PC-9 (cell line): ENCODE measurements at places on chromosomes 16 and 17.

DNA sequence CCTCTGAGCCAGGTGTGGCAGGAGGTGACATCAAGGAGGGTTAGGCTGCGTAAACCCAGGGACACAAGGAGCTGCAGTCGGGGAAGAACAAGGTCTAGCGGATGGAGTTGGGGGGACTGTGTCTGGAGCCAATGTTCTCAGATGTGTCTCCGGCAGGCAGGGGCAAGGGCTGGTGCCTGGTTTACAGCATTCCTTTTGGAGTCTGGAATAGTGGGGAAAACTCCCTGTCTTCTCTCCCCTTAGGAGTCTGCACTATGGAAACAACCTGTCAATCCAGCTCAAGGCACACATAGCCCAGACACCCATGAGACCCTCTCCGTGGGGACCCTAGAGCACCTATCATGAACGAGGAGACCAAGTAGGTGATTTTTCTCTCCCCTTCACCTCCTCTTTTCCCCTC, 27.5 kb downstream of the NLRC5 start:
- no peak for DNase-seq

- DNase-seq: no peak
Observed at GRCh38 chr16:49292413-49292812, 10.8 kb upstream of the CBLN1 start.

DNA sequence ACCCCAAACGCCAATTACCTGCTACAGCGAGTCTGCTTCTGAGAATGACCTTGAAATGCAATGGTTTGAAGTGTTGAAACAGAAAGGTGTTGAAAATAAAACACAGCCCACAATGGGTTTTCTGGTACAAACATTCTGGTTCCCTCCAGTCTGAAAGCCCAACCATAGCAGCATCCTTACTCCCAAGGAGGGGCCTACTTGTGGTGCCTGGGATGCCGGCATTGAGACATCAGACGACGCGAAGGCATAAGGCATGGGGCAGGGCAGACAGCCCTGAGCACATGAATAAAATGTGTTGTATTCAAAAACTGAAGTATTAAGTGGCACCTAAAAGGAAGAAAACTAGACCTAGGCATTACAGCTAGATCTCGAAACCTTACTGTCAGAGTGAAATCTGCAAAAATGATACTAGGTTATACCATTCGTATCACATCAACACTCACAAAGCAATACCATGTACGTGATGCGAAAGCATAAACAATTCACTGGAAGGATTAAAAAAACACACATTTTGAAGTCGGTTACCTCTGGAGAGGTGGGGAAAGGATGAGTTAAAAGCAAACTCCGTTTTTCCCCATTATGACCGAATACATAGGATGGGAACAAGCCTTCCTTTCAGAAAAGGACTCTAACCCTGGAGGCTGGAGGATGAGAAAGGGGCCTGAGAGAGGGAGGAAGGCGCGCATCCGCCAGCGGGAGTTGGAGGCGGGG, 702 bp downstream of the NUDT21 start:
- no peak for DNase-seq

DNA sequence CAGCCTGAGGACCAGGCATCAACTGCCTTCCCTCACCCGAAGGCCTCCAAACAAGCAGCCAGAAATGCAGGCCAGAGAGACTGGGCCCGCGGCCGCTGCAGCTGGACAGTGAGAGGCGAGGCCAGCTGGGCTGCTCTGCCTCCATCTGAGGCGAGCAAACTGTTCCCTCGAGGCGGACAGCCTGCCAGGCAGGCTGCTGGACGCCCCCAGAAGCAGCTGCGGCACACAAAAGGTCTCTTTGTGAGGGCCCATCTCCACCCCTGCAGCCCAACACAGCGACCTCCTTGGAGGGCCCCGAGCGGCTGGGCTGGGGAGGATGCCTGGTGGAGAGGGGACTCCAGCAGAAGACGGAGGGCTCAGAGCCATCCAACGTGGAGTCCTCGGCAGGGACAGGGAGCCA, 4.7 kb downstream of the CORO7 start:
- DNase-seq: no peak

DNA sequence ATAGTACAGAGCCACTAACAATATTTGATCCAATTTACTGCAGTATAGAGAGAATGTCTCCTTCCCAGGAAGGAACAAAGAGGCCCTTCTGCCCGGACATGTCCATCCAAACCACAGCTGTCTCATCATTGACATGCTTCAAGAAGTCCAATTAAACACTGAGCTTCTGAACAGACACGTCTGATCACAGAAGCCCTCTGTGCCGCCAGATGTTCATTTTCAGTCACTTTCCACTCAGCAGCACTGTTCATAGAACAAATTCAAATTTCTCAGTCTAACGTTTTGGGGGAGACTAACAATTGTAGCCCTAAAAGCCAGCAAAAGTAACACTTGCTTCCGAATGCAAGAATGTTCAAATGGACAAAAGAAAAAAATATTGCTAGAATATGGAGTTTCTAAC, 15.3 kb downstream of the ZC3H7A start:
- DNase-seq: no peak

DNA sequence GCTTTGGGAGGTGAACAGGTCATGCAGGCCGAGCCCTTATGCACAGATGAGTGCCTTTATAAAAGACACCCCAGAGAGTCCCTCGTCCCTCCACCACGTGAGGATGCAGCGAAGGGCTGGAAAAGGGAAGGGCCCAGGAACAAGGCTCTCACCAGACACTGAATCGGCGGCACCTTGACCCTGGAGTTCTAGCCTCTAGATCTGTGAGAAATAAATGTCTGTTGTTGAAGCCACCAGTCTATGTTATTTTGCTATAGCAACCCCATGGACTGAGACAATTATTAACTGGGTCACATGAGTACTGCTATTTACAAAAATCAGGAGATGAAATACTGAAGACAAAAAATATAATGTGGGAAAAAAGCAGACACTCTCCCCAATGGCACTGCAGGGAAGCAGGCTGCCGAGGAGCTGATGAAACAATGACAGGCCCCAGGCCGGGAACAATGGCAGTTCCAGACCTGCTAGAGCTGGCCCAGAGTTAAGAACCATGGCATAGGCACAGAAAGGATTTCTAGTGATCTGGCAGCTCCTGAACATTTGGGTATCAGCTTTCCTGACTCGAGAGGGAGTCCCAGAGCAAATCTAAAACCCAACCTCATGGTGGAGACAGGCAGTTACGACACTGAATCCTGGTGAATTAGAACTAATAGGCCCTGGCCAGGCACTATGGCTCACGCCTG, 17.8 kb upstream of the GGA2 start:
- DNase-seq: no peak

- DNase-seq: no peak
Observed at GRCh38 chr17:16931318-16932060, 40.4 kb downstream of the TNFRSF13B start.

- DNase-seq: no peak
Observed at GRCh38 chr16:76335180-76335974, 58.2 kb downstream of the CNTNAP4 start.

DNA sequence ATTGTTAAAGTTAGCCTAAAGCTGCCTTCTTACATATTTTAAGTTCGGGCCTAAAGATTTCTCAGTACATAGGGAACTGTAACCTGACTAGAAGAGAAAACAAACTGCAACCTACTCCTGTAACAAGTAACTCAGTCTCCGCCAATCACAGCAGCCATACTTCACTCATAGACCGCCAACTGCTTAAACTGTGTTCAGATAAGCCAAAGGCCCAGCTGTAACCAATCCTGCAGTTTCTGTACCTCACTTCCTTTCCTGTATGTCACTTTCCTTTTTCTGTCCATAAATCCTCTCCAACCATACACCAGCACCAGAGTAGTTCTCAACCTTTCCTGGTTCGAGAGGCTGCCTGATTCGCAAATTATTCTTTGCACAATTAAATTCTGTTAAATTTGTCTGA, 41.5 kb downstream of the GLG1 start:
- no peak for DNase-seq

GRCh38 chr17:19404264-19404663, 6.8 kb upstream of the RNF112 start:
- no peak for DNase-seq

GRCh38 chr16:57028086-57028485, 38.7 kb downstream of the NLRC5 start:
- DNase-seq: peak; percentile 64

DNA sequence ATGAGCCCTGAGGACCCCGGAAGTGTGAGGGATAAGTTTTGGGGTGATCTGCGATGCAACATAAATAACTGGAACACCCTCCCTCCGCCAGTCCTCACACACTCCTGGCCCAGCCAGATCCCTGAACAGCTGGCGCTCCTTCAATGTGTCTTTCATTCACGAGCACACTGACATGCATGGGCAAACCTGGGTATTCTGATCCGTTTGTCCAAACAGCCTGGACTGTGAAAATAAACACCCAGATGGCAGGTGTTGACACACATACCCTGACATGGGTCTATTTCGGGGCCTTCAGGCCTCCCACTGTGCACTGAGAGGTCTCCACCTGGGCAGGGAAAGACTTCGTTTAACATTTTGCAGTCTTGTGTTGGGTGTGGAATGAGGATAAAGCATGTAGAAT, 3.0 kb upstream of the CPNE2 start:
- DNase-seq: no peak

- no peak for DNase-seq
Observed at GRCh38 chr16:57191056-57191571, 5.0 kb downstream of the RSPRY1 start.

DNA sequence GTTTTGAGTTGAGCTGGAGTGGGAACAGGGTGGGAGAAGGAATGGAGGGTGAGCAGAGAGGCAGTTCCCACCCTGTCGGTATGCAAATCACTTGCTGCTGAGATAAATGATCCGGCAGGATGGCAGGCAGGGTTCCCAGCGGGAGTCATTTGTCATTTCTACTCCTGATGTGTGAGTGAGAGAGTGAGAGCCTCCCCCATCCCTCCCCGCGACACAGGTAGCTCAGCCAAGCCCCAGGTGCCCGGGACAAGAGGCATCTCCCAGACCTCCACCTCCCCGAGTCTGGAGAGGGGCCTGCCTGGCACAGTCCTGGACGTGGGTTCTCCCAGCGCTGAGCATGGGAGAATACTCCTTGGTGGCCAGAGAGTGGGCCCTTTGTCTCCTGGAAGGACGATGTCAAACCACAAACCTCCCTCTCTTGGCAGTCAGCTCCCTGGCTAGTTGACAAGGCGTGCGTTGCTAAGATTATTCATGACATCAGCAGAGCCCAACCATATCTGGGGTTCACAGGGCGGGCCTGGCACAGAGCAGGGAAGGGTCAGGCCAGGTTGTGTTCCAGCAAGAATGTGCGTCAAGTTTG, 33.7 kb upstream of the TNRC6C start:
- no peak for DNase-seq

DNA sequence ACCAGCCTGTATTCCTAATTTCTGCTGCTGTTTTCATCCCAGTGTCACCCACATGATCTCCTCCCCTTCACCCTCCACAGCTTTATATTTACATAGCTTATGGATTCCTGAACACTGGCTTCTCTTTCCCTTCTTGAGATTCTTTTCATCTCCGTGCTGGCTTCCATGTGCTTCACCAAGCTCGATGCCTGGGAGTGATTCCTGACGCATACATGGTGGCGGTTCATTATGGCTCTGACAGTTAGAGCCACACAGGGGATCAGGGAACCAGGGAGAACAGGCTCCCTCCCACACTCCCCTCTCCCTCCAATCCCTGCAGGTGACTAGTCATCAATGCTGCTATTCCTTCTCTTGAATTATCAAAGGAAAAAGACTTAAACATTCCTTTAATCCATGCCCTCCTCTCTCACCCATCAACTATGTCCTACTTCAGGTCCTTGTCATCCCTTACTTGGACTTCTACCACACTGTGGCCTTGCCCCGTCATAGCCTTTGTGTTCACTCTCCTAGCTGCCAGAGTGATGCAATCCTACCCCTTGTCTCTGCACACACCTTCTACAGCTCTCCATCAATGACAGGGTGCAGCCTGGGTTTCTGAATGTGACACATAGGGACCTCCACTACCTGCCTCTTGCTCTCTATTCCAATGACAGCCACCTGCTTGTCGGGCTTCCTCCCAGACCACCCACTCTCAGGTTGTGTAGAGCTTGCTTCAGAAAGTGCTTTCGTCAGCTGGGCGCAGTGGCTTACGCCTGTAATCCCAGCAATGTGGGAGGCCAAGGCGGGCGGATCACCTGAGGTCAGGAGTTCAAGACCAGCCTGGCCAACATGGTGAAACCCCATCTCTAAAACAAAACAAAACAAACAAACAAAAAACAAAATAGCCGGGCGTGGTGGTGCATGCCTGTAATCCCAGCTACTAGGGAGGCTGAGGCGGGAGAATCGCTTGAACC, 43.6 kb downstream of the MYH13 start:
- DNase-seq: no peak

GRCh38 chr16:83458612-83459011, 349.2 kb upstream of the HSBP1 start:
- no peak for DNase-seq

- DNase-seq: peak; percentile 14
Observed at GRCh38 chr17:30565073-30565935, 88.1 kb downstream of the GOSR1 start.

- no peak for DNase-seq
Observed at GRCh38 chr17:54789101-54789880, 111.4 kb upstream of the TOM1L1 start.

GRCh38 chr17:18932360-18933055, 19.5 kb upstream of the SLC5A10 start:
- no peak for DNase-seq

DNA sequence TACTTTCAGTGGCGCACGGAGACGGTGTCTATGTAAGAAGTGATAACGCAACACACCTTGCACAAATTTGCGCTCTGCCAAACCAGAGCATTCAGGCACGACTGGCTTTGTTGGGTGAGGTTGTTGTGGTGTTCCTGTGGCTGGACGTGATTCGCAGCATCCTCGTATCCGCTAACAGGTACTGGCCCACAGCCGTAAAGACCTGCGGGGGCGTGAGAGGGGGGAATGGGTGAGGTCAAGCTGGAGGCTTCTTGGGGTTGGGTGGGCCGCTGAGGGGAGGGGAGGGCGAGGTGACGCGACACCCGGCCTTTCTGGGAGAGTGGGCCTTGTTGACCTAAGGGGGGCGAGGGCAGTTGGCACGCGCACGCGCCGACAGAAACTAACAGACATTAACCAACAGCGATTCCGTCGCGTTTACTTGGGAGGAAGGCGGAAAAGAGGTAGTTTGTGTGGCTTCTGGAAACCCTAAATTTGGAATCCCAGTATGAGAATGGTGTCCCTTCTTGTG, 510.9 kb downstream of the KCNJ18 start:
- DNase-seq: no peak

DNA sequence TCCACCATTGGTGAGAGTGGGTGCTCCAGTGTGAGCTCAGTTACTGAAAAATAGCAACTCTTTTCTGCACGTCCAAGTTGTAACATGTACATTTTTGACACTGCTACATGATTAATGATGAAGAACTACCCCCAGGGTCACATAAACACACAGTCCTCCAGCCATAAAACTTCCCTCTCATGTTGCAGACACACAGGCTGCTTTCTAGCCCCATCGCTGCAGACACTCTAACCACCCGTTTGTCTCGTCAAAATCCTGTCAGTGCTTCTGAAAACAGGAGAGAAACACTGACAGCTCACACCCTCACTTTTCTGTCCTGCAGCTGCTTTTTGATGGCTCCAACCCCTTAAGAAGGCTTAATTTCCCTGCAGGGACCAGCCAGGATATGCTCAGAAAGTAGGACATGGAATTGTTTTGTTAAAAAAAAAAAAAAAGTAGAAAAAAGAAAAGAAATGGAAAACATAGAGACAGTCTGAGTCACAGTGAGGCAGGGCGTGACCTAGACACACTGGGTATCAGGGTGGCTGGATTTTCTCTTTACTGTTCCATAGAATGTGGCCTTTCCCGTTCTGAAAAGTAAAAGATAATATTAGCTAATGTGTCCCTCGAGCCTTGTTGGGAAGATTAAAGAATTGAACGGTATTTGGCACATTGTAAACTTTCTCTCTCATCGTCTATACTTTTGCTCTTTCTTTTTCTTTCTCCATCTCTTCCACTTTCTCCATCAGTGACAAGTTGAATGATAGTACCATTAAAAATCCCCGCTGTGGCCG, 20.7 kb upstream of the CCL5 start:
- peak; percentile 29 for DNase-seq
